ENCODE measurements at places on chromosomes 2 and 18.

- DNase-seq = no peak
These were observed 1162.5 kb upstream of the LRRTM1 start for GRCh38 chr2:81467096-81467495.

DNA sequence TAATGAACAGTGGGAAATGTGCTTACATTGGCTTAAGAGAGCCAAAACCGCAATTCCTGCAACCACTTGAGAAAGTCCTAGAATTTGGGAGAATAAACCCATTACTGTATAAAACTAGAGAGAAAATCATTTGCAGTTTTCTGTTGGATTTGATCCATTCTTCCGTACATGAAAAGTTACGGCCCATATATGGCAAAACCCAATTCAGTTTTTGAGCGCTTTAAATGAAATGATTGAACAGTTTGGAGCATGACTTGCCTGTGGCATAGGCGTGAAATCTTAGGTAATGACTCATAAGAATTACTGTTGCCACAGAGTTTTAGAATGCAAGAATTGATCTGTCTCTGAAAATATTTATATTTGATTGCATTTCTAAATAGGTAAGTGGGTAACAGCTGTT lies 52.0 kb downstream of the PHLPP1 start:
- no peak for DNase-seq

- DNase-seq = peak; percentile 39
These were observed 758 bp downstream of the SCLY start for GRCh38 chr2:238061315-238062202.

- no peak for DNase-seq
These were observed 97.6 kb downstream of the WDR7 start for GRCh38 chr18:56748698-56749268.

GRCh38 chr2:238320648-238321281 lies 447 bp downstream of the TRAF3IP1 start:
- no peak for DNase-seq

- DNase-seq = no peak
These were observed 47.0 kb downstream of the RRM2 start for GRCh38 chr2:10169581-10169980.

DNA sequence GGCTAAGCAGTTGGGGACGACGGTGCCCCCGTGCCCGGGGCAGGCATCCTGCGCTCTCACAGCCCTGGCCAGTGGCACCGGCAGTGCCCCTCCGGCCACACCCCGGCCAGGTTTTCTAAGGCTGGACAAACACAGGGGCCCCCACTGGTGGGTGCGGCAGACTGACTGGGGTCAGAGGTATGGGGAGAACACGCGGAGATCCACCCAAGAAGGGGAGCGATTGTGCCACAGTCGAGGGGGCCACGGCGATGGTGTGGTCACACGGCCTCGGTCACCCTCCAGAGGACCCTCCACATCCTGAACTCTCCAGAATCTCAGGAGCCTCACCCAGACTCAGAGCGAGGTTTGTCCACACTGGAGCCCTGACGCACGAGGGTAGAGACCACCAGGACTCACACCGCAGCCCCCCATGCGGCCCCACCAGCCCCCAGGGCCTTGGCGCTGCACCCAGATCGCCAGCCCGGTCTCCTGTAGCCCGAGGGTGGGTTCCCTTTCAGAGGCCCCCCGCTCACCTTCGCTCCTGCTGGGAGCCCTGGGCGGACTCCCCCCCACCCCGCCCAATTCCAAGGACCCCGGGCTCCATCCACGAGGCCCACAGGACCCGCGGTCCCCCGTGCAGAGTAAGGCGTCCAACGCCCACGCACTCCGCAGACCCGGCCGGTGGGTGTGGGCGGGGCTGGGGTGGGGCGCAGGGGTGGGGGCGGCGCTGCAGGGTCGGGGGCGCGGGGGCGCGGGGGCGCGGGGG lies 15.2 kb downstream of the PDCD1 start:
- DNase-seq = no peak

- no peak for DNase-seq
These were observed 31.8 kb downstream of the ARHGAP15 start for GRCh38 chr2:143160732-143161707.

DNA sequence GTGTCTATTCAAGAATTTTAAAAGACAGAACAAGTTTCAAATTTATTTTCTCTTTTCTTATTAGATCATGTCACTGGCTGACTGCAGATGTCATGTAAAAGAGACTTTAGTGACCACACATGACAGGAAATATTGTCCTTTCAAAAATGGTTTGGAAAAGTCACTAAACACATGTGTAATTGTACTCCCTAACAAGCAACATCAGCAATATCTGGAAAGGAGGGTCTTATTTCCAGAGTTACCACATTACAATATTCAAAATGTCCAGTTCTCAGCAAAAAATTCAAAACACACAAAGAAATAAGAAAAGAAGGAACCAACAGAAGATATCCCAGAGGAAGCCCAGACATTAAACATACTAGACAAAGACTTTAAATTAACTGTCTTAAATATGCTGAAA lies 197.1 kb downstream of the EN1 start:
- DNase-seq = no peak

DNA sequence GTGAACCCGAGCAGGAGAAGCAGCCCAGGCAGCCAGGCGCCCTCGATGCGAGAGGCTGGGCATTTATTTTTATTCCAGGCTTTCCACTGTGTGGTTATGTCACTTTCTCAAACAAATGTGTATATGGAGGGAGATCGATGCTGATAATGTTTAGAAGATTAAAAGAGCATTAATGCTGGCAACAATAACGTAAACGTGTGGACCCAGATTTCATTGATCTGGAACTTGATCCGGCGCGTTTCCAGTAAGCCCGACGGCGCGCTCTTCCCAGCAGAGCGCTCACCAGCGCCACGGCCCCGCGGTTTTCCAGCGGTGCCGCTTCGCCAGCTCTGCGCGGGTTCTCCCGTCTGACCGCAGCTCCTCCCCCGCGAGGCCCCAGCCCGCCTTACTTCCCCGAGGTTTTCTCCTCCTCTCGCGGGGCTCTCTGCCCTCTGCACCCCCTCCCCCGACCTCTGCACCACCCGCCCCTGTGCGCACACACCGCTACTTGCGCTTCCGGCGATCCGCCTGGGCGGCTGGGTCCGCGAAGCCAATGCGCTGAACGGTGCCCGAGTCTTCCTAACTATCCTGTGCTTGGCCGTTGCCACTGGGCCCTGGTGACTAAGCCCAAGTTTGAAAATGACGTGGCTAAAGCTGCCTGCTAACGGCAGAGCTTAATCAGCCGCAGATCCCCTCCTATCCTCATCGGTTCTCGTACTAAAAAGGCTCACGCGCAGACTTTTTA lies 6.1 kb downstream of the ONECUT2 start:
- DNase-seq = no peak

GRCh38 chr2:38159191-38159590 lies 83.2 kb upstream of the CYP1B1 start:
- DNase-seq = no peak

DNA sequence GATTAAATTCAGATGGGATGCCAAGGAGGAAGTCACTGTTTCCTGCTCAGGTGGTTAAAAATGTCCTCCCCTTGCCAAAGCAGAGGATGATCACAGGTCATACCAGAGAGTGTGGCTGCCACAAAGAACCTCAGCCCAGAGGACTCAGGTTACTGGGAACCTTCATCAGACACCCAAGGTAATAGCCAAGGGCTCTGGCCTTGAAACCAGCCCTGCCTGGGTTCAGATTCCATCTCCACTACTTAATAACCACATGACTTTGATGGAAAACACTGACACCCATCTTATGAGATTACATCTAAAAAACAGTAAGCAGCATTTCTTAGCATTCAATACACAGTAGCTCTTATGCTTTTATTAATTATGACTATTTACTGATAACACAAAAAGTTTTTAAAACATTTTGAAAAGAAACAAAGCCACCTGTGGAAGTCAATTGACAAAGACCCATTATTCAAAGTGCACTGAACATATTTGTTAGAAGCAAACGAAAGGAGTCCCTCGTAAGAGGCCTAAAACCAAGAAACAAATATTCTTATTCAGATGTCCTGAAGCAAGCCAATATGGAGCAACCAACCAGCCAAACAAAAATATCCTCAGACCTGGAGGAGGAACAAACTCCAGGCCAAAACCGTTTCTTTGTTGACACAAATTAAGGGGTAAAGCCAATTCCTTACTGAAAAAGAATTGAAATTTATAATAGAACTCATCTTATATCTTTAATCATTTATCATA lies 241.5 kb downstream of the RNF152 start:
- no peak for DNase-seq

- DNase-seq = no peak
These were observed 58.4 kb downstream of the TMEM247 start for GRCh38 chr2:46537624-46538295.

DNA sequence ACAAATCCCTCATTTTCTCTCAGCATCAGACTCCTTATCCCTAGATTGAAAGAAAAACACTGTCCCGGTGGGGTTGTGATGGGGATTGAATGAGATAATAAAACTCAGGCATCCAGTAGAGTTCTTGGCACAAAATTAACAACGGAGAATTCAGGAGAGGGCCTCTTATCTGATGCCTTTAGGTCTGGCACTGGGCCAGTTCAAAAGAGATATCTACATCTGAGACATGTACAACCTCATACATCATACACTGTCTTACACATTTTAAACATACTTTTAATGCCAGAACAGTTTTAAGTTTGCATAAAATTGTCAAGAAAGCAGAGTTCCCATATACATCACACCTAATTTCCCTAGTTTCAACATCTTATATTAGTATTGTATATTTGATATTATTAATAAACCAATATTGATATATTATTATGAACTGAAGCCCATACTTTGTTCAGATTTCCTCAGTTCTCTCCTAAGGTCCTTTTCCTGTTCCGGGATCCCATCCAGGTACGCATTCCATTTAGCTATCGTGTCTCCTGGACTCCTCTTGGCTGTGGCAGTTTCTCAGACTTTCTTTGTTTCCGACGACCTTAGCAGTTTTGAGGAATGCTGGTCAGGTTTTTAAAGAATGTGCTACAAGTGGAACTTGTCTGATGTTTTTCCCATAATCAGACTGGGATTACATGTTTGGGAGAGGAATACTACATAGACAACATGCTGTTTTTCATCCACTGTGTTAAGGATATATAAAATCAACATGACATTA lies 27.8 kb downstream of the NXPH2 start:
- no peak for DNase-seq

DNA sequence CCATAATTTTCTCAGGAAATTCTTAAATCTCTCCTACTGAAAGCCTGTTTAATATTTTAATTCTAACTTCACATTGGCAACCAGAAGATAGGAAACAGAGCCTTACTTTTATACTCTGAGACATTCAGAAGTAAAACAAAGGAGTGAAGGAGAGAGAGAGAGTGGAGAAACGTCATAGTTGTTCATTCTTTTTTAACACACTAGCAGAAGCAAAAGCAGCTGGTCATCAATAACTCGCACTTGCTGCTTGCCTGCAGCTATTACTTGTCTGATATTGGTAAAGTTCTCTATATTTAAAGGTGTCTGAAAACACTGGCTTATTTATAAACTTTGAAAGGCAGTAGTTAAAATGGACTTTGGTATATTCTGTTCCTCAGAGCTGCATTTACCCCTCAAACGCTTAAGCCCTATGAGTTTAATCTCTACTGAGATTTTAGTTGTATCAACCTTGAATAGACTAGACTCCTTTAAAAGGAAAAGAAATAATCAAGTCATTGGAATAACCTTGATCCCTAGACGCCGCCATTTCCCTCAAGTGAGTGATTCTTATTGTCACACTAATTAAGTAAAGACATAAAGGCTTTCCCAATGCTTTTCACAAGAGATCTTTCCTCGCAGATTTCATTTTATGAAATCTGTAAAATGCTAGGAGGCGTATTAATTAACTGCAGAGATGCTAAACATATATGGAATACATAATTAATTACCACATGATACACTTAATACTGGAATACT lies 182.0 kb downstream of the PID1 start:
- no peak for DNase-seq

- DNase-seq = no peak
These were observed 22.3 kb upstream of the ORC2 start for GRCh38 chr2:200985799-200986198.

- DNase-seq = no peak
These were observed 18.5 kb downstream of the BIRC6 start for GRCh38 chr2:32375228-32375892.

- DNase-seq = no peak
These were observed 11.1 kb upstream of the DCTN1 start for GRCh38 chr2:74391209-74391579.

DNA sequence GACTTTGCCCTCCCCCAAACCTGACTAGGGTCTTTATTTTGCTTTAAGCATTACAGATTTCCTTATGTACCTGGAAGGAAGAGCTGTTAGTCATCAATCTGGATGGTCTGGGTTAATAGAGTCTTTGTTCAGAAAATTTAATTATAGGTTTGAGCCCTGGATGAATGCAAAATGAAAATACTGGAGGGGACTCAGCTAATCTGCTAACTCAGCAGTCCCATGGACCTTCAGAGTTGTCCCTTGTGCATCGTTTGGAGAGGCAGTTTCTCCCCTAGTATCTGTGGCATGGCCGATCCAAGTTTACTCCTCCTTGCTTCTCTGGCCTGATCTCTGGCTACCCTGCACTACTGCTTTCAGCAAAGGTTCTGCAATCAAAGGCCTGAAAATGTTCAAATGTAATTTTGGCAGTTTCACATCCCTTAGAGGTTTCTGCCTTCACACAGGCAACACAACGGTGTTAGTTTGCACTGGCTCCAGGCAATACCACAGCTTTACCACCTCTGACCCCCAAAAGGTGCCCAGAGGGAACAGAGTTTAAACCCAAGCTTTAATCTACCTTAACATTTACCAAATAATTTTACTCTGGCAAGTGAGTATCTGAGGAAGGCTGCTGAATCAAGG lies 134.3 kb downstream of the THADA start:
- no peak for DNase-seq

All from stimulated activated CD4-positive, alpha-beta T cell treated with anti-CD3 and anti-CD28 coated beads, Interleukin-12 subunit alpha, Interleukin-12 subunit beta, amount 100 ng/mL, for 4 hours (primary cell).